ENCODE measurements at places on chromosomes 1 and 21.

- DNase-seq: no peak
Measured at GRCh38 chr1:77739235-77739634, 20.4 kb downstream of the USP33 start.

- peak; percentile 28 for DNase-seq
Measured at GRCh38 chr21:28431022-28431421, 561.7 kb downstream of the LTN1 start.

DNA sequence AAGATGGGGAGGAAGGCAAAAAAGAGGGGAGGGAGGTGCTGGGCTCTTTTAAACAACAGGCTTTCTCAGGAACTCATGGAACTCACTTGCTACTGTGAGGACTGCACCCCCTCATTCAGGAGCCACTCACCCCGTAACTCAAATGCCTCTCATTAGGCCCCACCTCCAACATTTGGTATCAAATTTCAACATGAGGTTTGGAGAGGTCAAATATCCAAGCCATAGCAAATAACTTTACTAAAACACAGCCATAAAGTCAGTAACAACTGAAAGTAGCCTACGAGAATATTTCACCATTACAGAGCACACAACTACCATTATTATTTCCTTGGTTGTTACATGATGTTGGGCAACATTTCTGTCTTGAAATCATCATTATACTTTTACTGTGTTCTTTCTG is 13.1 kb upstream of the DMRTB1 start:
- DNase-seq: peak; percentile 24

GRCh38 chr1:54545916-54546635 is 2.0 kb upstream of the ACOT11 start:
- DNase-seq: no peak
